ENCODE measurements at places on chromosomes 11 and 22.

GRCh38 chr11:72836111-72836510 is 21.9 kb downstream of the ATG16L2 start:
- no peak for DNase-seq

DNA sequence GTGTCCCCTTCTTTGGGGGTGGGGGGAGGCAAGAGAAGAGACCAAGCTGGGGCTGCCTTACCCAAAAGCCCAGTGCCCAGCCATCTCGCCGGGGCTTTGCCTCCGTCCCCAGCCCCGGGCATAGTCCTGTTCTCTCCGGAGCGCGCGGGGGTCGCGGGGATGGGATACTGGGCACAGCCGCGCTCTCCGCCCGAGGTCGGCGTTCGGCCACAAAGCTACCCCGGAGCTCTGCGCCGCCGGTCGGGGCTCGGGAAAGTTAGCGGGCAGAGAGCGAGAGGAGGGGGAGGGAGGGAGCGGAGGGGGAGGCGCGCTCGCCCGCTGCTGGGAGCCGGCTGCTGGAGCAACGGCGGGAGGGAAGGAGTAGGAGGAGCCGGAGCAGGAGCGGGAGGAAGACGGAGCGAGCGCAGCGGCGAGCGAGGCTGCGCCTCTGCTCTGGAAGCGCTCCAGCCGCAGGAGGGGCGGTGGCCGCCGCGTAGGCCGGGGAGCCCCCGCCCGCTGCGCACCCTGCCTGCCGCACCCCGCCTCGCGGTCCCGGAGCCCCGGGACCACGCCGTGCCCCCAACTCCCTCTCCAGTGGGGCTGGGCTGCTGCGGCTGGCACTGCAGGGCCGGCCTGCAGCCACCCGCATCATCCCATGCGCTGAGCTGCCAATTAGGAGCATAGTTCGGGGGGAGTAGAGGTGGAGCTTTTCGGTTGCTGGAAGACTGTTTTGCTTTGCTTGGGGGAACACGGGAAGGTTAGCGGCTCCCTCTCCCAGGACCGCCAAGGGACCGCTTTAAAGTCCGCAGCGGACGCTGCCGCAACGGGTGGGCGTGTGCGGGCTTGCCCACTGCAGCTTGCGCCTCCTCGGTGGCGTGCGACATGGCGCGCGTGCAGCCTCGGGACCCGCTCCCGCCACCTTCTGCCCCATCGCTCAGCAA is at the start of gene SCN4B:
Gene SCN4B (minus strand): TSS at position 272 of the 920 bp plus-strand sequence. CDS start 150 bp downstream, at position 122.
- no peak for DNase-seq

DNA sequence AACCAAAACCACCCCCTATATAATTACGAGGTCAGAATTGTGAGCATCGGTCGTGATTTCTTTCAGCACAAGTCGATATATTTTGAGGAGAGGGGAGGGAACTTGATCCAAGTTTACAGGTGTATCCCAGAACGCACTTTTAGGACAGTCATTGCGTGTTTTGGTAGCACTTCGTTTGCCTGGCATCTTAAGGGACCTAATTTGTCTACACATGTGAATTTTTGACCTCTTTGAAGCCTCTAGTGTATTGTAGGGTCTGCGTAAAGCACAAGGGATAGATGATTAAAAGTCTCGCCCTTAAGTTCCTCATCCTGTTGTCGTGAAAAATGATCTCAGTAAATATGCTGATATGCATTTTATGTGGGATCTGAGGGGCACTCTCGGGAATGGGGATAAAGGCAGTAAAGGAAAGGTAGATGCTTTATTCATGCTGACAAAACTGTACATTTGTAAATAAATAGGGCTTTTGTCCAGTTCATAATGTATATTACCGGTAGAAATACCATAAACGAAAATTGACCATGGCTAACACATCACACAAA is 632 bp upstream of the CCDC34 start:
- DNase-seq: no peak

DNA sequence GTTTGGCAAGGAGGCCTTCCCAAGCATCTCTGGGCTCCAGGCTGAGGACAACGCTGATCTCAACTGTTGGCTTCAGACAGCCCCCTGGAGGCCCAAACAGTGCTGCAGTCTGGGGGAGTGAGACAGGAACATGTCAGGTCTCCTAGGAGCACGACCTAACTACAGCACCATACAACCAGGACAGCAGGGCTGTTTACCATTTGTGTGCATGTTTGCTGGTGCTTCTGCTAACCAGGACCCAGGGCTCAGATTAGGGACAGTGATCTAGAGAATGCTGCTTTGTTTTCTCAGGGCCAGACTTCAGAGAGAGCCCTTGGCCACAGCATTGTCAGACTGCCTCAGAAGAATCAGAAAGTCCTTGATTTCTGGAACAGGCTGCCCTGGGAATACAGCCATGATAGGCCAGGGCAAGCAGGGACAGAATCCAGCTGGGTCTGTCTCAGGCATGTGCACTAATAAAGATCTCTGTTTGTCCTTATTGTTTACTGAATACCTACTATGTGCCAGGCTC is 126.5 kb downstream of the VPREB1 start:
- DNase-seq: no peak

DNA sequence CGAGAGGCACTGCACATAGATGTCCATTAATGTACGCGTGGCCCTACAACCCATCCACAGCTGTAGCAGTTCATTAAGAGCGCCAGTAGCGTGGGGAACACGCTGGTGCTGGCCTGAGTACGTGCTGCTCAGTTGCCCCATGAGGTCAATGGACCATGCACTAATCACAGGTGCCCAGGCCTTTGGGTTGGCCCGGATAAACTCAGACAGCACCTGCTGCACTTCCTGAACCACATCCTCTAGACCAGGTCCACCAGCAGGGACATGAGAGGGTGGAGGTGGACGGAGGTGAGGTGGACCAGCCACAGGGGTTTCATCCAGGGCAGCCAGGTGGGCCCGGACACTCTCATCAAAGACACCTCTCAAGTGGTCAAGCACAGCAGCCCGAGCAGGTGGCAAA is 3.1 kb upstream of the GANAB start:
- no peak for DNase-seq

- DNase-seq: no peak
These were observed 31.0 kb downstream of the MED17 start for GRCh38 chr11:93814966-93815633.

GRCh38 chr11:69437876-69438205 is 43.6 kb upstream of the LINC01488 start:
- no peak for DNase-seq

DNA sequence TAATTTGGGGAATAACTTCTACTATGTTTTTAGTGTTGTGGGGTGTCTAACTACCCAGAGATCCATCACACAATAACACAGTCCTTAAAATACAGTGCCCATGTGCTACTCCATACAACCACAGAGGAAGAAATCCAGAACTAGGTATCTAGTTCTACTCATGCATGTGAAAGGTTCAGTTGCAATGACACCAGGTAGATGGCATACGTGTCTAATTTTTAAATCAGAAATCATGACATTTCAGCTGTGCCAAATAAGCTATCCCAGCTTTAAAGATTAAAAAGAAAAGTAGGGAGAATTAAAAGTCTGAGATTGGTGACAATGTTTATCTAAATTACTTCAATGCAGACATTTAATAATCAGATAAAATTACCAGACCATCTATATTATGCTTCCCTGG is 122.2 kb downstream of the CD44 start:
- DNase-seq: no peak

GRCh38 chr11:76653674-76654284 is 16.8 kb downstream of the LRRC32 start:
- no peak for DNase-seq

DNA sequence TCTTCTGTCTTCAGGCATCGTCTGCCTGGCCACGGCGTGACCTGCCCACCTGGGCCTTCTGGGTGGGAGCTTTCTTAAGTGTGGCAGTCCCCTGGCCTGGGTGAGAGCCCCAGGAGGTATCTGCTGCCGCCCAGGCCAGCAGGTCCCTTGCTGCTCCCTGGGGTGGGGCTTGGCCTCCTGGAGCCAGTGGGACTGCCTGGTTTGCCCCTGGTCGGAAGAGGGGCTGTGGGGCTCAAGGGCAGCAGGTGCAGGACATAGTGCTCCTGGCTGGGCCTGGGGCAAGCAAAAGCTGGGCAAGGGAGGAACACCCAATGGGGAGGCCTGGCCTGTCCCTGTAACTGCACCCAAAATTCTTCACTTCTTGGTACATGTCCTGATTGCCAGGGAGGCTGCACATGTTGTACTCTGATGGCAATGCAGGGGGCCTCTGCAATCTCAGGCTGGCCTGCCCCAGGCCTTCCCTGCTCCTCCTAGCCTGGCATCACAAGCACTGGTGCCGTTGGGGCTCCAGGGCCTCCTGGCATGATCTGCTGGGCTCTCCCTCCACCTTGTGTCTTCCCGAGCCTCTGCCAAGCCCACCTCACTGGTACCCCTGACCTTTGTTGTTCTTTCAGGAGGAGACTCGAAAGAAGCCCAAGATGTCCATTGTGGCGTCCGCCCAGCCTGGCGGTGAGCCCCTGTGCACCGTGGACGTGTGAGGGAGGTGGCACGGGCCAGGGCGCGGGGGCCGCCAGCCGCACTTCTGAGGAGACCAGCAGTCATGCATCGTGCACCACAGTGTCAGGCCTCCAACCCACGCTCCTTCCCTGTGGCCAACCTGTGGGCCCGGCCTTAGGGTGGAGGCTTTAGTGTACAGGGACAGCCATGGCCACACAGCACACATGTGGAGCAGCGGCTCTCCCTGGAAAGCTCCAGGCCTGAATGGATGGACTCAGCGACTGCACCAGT is 6.2 kb upstream of the RANBP1 start:
- DNase-seq: no peak

GRCh38 chr11:34181856-34182405 is 76.5 kb downstream of the NAT10 start:
- no peak for DNase-seq

DNA sequence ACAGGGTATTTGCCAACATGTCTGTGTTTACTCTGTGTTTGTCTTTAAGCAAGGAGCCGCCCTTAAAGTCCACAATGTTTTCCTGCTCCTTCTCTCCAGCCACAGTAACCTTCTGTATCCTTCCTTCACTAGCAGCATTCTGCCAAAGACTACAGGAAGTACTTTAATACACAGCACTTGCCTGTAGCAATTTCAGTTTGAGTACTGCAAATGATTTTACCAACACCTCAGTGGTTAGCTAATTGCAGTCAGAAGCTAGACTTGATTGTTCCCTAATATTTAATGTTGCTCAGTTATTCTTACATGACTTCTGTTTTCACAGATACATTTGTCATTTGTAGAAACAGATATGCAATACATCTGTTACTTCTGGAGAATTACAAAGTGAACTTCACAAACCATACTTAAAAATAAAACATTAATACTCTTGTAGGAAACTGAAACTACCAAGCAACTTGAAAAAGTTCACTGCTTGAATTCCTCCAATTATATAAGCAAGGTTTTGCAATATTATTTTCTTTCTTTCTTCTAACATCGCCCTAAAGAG is 69.1 kb downstream of the FCHSD2 start:
- no peak for DNase-seq

DNA sequence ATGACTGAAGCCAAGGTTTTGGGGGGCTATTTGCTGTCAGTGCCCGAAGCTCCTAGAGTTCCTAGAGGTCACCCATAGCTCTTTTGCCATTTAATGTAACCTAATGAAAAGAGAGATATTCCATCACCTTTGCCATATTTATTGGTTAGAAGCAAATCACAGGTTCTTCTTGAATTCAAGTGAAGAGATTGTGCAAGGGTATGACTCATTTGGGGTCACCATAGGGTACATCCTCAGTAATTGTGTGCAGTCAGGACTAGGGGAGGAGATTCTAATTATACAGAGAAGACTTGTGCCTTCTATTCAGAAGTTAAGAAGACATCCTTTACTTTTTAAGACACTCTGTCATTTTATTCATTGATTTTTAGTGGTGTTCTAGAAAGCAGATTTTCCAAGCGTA is 6.9 kb upstream of the PRAME start:
- no peak for DNase-seq

- no peak for DNase-seq
These were observed 21.6 kb upstream of the EP300 start for GRCh38 chr22:41070665-41071331.

DNA sequence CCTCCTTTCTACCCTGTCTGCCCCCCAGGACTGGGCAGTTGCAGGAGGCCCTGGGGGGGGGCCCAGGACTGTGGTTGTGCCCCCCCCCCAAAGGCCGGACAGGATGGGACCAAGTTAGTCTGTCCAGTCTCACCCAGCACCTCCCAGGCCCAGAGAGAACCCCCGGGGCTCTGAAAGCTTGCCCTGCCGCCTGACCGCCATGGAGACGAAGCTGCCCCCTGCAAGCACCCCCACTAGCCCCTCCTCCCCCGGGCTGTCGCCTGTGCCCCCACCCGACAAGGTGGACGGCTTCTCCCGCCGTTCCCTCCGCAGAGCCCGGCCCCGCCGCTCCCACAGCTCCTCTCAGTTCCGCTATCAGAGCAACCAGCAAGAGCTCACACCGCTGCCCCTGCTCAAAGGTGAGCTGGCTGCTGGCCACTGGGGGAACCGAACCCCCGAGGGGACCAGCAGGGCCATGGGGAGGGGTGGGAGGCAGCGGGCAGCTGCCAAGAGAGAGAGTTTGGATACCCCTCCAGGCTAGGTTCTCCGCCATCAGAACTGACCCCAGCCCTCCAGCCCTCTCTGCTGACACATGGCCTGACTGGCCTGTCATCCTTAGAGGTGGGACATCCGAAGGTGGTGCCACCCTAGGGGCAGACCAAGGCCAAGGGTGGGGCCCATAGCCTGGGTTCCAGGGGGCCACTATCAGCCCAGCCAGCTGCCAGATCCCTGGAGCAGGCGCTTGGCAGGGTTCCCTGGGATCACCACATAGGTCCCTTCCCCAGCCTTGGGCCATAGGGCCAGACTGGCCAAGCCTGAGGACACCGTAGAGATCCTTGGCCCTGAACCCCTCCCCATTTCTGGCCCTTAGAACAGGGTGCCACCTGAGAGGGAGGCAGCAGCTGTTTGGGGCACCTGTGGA is 1.3 kb downstream of the PPP2R5B start:
- no peak for DNase-seq

DNA sequence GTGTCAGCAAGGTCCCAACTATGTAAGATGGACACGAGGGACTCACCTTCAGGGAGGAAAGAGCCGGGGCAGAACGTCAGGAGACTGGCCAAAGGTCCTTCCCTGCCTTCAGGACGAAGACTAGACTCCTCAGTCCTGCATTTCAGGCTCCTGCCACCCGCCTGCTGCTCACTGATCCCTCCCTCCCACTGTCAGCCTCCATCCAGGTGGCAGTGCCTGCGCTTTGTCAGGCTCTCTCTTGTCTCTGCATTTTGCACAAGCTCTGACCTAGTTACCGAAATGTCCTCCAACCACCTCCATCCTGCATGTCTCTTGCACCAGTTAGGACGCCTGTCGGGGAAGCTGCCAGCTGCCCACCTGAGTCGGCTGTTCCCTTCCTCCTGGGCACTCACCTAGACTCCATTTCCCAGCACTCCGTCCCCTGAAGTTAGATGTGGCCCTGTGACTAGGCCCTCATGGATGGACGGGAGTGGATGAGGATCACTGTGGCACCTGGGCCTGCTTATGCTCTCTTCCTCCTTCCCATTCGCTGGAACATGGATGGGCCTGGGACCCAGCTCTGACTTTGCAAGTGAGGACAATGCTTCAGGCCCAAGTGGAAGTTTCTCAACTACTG is 8.0 kb downstream of the B3GNT6 start:
- no peak for DNase-seq

GRCh38 chr11:69138265-69138664 is 17.5 kb upstream of the SMIM38 start:
- DNase-seq: no peak
